Umbilical cord (tissue), 2 donors: ENCODE measurements at places on chromosomes 2 and 18.
A peak's percentile ranks its signal among the peaks of the same experiment; 100 is the strongest.

DNA sequence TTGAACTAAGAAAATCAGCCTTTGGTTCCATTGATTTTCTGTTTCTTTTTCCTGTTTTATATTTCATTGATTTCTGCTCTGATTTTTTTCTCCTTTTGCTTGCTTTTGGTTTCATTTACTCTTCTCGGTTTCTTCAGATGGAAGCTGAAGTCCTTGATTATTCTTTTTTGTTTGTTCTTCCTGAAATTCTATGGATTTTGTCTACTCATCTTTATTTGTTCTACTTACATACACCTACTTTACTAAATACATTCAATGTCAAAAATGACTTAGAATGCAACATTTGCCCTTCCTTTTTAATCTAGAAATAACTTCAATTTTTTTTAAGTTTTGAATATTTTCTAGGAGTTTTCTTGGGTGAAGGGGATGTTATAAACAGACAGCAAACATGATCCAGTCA, 612.5 kb downstream of the METTL4 start:
- DNase-seq: no peak

DNA sequence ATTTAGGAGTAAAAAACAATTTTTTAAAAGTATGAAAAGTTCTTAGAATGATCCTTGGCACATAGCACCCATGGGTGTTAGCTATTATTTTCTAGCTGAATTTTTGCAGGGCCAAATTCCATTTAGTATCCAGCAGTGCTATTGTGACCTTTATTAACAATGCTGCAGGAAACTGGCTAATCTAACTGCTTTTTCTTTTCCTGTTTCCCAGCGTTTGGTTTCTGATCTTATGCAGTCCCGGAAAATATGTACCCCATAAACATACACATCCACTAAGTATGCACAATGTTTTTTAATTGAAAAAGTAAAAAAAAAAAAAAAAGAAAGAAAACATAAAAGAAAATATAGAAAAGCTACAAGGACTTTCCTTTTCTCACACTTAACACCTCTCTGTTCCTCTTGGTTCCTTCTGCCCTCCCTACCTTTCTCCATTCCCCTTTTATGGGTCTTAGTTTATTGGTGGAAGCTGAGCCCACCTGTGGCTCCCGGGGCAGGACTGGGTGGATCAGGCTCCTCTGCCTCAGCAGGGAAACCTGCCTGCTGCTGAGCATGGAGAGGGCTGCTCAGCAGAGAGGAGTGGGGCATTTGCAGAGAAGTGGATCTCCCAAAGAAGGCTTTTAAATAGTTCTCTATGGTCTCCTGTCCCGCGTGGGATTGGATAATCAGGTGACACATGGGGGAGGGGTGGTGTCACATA, 9.3 kb upstream of the SLC16A14 start:
- DNase-seq: peak; percentile 6

DNA sequence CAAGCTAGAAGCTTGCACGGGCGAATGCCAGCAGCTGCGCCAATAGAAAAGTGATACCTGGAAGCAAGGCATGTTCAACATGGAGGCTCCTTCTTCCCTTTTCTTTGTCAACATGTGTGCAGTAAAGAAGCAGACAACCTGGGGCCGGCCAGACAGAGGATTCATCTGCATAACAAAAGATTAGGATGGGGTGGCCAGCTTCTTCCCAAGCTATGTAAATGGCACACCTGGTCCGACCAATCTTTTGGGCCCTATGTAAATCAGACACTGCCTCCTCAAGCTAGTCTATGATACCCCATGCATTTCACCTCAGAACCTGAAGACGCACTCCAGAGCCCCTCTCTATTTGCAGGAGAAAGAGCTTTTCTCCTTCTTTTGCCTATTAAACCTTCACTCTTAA, 66.4 kb upstream of the TGFA start:
- no peak for DNase-seq

- no peak for DNase-seq
Observed at GRCh38 chr2:235055891-235056516, 104.2 kb downstream of the SH3BP4 start.

DNA sequence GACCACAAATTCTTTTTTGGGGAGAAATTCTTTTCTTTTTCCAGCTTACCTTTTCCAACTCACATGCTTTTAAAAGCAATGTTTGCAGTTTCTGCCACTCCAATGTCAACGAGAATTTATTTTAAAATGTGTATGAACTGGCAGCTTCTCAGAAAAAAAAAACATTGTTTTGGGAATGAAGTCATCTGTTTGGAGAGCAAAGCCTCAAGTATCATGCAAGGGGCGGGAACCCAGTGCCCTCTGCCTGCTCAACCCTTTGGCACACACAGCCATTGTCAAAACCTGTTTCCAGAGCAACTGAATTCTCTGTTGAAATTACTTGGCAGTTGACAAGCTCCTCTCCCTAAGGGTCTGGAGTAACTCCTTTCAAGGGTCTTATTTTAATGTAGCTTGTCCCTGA, 128.5 kb downstream of the QPCT start:
- peak; percentile 50 for DNase-seq

DNA sequence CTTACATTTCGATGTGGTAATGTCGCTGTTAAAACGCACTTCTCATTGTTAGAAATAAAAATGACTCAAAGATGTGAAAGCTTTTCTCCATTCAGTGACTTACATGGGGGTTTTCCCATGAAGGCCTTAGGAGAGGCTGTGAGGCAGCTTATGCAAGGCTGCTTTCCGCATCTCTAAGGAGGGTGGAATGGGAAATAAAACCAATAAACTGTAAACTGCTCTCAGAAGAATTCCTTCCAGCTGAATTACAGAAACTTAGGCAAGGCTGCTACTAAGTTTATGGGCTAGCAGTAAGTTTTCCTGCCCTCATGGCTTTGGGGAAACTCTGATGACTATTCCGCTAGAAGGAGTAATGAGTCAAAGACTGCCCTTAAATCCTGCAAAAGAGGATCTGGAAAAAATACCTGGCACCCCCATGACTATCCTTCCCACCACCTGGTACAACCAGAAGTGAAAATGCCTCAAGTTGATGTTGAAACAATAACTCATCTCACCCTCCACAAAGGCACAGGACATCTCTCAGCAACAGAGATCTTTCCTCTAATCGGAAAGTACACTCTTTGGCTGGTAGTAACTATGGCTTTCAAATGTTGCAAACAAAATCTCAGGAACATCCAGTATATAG, 97.7 kb upstream of the SMAD7 start:
- peak; percentile 74 for DNase-seq

- DNase-seq: no peak
Observed at GRCh38 chr2:218030409-218031195, 27.8 kb upstream of the TNS1 start.

DNA sequence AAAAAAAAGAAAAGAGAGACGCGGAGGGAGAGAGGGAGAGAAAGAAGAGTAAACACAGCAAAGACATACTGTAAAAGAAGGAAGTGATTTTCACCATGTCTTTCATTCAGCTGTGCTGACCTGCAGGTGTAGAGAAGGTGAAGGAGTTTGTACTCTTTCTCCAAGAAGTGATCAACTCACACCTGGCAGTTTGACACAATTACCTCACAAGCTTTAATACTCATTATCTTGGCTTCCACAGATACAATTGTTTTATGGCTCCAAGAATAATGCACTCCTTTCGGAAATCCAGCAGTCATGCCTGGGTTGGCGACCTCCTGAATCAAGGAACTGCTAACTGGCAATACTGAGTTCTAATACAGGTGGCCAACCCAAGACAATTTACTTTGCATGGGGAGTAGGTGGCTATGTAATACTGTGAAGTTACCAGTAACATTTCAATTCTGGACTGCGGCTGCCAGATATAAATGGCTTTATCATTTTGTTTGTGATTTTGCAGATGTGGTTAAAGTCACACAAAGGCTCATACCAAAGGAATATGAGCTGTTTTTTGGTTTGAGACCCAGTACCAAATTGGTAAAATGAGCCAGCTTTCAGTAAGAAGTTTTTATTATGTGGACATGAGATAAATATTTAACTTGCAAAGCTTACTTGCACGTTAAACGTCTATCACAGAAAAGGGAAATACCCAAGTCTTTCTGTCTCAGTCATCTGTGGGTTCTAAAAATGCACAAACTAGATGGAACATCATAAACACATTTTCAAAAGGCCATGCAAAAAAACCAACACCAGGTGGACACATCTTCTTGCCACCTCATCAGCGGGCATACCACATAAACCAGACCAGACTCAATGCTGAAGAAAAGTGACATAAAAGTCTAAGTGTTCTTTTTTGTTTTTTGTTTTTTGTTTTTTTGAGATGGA, 69.3 kb downstream of the NCKAP5 start:
- no peak for DNase-seq

DNA sequence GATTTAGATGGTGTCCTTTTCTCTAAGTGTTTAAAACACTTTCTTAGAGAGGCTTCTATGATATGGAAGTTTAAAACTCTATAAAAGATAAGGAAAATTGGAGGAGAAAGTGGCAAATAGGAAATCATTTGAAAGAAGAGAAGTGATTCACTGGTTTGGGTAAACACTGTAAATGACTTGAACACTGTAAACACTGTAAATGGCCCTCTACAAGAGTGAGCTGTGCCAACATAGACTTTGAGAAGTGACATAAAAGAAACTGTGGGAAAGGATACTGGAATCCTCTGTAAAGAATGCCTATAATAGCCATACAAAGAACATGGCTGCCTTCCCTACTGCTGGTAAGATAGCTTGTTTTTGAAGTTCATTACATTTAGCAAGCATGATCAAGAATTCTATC, 210.9 kb upstream of the SIX3 start:
- no peak for DNase-seq

- DNase-seq: peak; percentile 23
Observed at GRCh38 chr2:183031911-183032794, 6.1 kb downstream of the NCKAP1 start.

GRCh38 chr2:239839306-239839705, 185.8 kb downstream of the NDUFA10 start:
- DNase-seq: no peak

- DNase-seq: peak; percentile 24
Observed at GRCh38 chr18:6994056-6994770, 123.4 kb downstream of the LAMA1 start.

GRCh38 chr18:59065684-59066083, 74.0 kb upstream of the SEC11C start:
- no peak for DNase-seq

- DNase-seq: no peak
Observed at GRCh38 chr18:74266161-74266560, 25.6 kb downstream of the CYB5A start.

DNA sequence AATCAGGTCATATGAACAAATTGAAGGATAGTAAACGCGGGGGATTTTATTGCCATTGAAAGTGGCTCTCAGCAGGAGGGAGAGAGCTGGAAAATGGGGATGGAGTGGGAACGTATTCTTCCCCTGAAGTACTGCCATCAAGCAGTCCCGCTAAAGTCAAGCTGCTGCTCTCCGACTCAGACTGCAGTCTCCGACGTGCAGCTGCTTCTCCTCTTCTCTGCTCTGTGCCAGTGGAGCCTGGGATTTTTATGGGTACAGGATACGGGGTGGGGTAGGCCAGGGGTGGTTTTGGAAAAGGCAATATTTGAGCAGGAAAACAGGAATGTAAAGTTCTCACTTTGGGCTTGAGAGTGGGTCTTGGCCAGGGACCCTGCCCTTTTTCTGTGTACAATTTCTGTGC, 33.0 kb downstream of the KCTD18 start:
- DNase-seq: no peak

GRCh38 chr2:235447210-235447609, 46.6 kb upstream of the AGAP1 start:
- no peak for DNase-seq

GRCh38 chr2:220228310-220229006, 601.0 kb downstream of the SLC4A3 start:
- peak; percentile 69 for DNase-seq

GRCh38 chr2:181430406-181431118, 26.6 kb upstream of the ITGA4 start:
- DNase-seq: no peak

DNA sequence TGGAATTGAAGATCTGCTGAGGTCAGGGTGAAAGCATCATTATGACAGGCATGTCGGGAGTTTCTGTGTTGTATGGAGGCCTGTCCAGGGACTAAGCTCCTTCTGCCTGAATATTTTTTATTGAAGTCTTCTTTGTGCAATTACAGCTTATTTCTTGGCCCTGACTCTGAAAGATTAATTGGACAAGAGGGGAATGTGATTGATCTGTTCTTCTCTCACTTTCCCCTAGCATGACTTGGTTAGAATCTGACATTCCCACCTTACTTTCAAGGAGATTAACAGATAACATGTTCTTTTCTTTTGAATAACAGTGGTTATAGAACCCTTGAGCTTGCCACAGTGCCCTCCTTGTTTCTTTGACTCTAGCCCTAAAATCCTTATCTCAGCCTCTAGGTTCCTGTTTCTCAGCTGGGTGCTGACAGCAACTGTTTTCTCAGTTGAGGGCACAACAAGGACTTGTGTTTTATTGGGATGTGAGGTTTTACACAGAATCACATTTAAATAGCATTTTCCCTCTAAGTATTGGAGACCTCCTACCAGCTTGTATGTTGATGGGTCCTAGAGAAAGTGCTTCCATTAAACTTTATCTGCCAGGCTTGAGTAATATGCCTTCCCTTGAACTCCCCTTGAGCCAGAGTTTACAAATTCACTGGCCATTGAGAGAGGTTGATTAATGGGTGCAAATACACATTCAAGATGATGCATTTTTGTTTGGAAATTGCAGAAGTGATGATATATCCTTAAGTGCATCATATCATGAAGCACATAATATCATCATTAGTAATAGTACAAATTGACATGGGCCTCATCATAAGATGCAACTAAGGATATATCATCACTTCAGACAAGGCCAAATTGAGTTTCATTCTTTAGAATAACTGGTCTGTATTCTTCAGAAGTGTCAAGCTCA, 12.5 kb downstream of the TTLL4 start:
- DNase-seq: no peak

DNA sequence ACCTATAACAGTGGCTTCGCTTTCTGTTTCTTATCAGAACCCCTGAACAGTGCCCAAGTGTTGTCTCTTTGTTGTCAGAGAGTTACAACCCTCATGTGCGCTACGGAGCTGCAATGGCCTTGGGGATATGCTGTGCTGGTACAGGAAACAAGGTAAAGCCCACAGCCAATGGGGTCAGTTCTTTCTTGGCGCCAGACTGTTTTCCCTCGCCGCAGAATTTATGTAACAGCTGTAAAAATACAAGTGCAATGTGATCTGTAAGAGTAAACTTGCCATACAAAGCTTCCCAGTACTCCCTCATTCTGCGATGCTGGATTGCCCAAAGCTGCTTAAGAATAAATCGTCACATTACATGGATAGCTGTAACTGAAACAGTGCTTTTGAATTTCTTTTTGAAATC, 13.9 kb upstream of the HTR2B start:
- no peak for DNase-seq

GRCh38 chr18:49648326-49648725, 86.5 kb downstream of the LIPG start:
- no peak for DNase-seq

DNA sequence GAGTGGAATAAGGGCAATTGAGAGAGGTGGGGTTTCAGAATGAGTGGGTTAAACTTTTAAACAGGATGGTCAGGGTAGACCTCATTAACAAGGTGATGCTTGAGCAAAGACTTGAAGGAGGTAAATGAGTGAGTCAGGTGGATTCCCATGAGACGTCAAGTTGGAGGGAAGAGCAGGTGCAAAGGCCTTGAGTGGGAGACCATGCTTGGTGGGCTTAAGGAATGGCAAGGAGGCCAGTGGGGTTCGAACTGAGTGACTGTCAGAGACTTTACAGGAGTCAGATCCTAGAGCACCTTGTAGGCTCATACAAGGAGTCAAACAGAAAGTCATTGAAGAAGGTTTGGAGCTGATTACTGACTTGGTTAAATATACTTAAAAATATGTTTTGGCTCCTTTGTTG, 284.1 kb downstream of the CYRIA start:
- no peak for DNase-seq

GRCh38 chr2:190646780-190647522, 1.9 kb upstream of the NAB1 start:
- DNase-seq: peak; percentile 17

- DNase-seq: peak; percentile 98
Observed at GRCh38 chr2:37870829-37871228, 54.3 kb upstream of the RMDN2 start.
